Right kidney (tissue), 9 donors: ENCODE measurements at places on chromosomes 4 and X.

DNA sequence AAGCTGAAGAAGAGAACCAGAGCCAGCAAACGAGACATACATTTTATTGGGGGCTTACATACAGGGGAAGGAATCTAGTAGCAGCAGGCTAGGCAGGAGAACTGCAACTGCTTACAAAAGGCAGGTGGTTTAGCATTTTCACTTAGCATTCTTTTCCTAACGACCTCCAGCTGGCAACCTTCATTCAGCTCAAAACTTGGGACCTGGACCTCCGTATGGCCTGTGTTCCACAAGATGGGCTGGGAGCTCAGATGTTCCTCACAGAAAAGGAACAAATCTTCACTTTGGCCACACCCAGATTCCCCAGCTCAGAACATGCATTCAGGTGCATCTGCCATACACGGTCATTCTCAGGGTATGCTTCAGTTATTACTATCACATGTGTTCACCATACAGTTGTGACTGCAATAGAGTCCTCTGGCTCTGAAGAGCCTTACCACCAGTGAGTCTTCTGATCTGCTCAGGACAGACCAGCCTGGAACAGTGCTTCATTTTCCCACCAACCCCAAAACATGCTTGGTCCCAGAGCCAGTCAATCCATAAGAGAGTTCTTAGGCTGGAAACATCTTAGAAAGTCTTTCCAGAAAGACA lies 29.6 kb upstream of the AP1AR start:
- no peak for DNase-seq

DNA sequence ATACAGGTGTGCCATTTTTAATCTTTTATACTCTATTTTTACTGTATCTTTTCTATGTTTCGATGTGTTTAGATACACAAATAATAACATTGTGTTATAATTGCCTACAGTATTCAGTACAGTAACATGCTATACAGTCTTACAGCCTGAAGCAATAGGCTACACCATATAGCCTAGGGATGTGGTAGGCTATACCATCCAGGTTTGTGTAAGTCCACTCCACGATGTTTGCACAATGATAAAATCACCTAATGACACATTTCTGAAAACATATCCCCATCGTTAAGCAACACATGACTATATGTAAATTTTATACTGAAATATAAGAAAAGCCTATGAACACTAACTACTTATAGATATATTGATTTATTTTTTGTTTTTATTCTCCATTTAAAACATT lies 48.9 kb upstream of the EXOC1L start:
- DNase-seq, result no peak

DNA sequence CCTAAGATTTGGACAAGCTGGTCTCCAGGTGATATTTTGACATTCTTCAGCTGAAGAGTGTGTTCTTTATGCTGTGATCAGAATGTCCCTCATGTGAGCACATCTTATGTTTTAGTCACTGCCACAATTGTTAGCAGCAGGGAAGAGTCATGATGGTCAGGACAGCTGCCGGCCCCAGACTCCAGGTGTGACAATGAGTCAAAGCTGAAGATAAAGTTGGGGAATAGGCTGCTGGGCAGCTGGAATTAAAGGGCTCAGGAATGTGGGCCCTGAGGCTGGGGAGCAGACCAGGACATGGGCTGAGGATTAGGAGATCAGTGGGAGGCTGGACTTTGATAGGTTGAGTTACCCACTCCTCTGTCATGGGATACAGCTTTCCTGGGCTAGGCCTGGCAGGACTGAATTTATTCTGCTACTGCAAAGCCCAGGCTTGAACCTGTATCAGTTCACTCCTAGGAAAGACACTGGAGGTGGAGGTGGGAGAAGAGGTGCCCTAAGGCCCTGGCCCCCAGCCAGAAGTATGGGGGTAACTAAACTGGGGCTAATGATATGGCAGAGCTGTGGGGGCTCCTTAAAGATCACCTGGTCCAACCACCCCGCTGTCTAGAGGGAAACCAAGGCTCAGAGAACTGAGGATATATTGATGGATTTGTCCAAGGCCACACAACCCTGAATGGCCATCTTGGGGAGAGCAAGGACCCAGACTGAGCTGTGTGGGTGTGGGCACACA lies 119.5 kb downstream of the PJA1 start:
- no peak for DNase-seq

GRCh38 chrX:119475389-119476101 lies 7.3 kb downstream of the SLC25A5 start:
- no peak for DNase-seq

GRCh38 chr4:156238171-156238570 lies 284.5 kb upstream of the CTSO start:
- no peak for DNase-seq

- DNase-seq, result peak; percentile 1
Observed at GRCh38 chrX:26783512-26784225, 567.7 kb downstream of the MAGEB5 start.

DNA sequence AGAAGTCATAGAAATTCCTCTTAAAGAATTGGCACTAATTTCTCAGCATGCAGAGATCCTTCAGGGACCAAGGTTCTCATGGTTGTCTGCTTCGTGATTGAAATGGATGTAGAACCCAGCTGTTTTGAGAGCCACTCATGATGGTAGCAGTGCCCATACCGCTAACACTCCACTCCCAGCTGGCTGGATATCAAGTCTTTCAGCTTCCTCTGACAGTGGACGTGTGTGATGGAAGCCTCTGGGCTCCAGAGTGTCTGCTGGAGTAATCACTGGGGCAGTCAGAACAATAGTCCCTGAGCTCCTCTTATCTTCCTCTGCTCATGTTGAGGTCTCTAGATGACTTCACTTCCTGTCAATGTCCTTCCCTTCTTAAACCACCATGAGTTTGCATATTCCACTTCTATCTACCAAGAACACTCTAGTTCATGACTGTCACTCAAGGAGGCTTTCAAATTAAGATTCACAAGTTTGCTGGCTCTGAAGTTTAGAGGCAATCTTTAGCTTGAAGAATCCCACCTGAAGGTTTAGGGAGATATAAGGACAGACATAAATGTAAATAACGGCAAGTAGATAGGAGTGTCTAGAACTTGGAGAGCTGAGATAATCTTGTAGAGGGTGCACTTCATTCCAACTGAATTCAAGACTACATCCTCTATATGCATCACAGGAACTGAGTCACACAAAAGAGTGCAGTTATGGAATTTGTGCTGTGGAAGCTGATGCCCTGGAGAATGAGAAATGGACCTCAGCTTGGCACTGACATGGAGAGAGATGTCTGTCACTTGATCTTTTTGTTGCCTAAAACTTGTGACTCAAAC lies 64.5 kb upstream of the WDR1 start:
- no peak for DNase-seq

GRCh38 chr4:131207589-131207988 lies 1941.5 kb upstream of the PCDH10 start:
- no peak for DNase-seq

DNA sequence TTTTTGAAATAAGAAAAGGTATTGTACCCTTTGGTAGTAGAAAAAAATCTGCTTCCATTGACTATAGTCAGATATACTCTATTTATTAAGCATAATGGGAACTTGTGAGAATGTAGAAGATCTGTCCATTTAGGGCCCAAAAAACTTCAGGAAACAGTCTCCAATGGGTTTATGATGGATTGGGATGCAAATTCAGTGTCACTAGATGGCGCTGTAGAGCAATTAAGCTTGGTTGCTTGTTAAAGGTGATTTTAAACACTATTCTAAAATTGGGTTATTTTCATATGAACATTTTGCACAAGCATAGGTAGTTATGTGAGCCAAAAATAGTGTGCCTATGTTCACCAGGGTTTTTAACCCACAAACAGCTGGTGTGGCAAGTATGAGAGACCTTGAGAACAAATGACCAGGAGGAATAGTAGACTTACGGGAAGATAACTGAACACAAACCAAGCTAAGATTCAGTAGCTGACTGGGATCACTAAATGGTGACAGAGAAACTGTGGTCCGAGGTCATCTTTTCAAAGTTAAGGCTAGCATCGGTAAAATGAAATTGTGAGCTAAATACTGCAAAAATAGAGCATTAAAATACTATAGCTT lies 80.3 kb upstream of the LSM6 start:
- no peak for DNase-seq

DNA sequence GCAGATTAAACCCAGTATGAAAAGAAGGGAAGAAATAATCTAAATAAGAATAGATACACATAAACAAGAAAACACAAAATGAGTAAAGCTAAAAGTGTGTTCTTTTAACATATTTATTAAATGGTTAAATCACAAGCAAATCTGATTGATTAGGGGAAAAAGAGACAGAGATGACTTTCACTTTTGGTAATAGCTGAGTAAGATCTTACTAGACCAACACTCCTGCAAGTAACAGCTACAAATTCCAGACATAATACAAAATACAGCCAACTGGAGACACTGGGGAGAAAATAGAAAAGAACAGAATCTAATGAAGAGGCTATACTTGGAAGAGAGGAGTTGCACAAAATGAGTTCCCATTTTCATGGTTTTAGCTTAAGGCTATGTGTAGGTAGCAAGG lies 33.5 kb downstream of the OR13H1 start:
- DNase-seq, result no peak

DNA sequence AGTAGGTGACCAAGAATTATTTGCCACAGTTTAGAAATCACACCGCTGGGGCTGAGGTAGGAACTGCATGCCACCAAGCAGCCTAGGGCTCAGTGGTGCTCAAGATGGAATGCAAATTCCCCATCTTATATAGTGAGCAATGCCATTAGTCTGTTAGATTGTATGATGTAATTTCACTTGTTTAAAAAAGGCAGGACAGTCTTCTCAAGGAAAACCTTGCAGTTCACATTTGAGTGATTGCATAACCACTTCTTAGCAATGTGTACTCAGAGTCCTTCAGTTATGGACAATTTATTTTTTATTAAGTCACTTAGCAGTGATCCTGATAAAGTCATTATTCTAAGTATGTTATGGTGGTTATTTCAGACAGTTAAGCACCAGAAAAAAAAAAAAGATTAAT lies 142.9 kb upstream of the SFRP2 start:
- no peak for DNase-seq

GRCh38 chr4:33162122-33162521 lies 2442.0 kb downstream of the PCDH7 start:
- no peak for DNase-seq

DNA sequence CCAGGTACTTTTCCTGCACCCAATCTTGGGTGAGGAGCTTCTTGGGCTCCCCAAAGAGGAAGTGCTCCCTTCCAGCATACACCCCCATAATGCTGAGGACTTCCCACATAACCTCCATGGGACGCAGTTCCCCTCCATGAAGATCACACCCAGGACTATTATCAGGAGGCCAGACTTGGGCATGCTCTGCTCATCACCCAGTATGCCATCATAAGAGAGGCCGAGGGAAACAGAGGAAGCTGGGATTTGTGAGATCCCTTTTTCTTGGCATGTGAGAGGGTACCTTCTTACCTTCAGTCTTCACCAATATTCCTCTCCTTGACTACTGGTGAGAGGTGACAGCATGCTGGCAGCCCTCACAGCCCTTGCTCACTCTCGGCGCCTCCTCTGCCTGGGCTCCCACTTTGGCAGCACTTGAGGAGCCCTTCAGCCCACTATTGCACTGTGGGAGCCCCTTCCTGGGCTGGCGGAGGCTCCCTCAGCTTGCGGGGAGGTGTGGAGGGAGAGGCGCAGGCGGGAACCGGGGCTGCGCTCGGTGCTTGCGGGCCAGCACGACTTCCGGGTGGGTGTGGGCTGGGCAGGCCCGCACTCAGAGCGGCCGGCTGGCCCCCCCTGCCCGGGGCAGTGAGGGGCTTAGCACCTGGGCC lies 15.7 kb upstream of the HSFX1 start:
- DNase-seq, result no peak

DNA sequence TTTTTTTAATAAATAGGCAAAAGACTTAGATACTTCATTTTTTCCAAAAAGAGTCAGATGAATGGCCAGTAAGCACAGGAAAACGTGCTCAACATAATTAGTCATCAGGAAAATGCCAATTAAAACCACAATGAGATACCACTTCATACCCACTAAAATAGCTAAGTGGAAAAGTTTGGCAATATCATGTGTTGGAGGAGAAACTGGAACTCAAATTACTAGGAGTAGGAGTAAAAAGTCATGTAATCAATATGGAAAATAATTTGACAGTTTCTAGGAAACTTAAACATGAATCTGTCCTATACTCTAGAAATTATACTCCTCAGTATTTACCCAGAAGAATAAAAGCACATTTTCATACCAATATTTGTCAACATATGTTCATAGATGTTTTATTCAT lies 449.8 kb downstream of the INPP4B start:
- DNase-seq, result no peak

DNA sequence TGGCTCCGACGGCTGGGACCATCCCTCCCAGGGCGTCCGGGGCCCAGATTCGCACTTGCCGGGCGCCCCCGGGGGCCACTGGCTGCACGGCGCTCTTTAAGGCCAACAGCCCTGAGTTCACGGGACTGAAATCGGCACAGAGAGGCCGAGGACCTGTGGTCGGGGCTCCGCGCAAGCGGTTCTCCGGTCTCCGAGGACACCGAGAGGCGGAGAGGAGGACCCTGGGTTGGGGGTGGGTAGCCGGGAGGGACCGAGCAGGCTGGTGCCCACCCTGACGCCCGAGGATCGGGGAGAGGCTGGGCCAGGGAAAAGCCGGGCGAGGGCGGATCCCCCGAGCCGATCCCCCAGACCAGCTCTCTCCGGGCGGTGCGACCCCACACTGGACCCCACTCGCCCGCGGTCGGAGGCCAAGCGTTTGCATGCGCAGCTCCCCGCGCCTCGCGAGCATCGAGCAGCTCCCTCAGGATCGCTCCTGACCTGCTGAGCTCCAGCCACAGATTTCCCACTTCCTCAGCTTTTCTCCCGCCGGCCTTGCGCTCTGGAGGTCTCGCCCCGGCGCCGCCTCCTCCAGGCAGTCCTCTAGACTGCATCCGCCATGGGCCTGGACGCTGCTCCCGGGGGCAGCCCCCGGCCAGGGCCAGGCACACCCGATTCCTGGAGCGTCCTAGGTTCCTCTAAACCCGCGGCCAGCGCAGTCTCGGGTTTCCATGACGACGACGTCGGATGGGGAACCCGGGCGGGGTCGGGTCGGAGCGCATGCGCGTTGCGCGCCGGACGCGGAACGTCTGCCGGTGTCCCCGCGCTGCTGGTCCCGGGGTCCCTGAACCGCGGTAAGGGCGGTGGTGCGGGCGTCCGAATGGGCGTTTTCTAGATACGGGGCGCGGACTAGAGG lies 17.6 kb upstream of the NAT8L start:
- DNase-seq, result peak; percentile 72

DNA sequence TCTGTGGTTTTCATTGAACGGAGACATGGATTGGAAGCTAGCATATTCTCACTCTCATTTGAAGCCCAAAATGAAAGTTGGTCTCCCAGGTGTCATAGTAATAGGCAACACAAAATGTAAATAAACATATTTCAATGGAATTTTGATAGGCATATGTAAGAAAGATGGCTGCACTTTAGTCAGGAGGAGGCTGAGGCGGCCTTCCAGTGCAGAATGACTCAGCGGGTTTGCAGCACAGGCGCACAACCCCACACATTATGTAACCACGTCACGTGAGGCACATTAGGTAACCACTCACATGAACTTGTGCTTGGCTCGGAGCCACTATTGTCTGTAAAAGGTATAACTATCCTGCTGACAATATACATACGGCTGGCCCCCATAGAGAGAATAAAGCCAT lies 381.7 kb downstream of the GPAT3 start:
- no peak for DNase-seq
